ENCODE measurements at places on chromosomes 2 and 18.
A peak's percentile ranks its signal among the peaks of the same experiment; 100 is the strongest.

GRCh38 chr2:228541789-228542188 lies 360.3 kb upstream of the SPHKAP start:
- peak; percentile 64 for DNase-seq

DNA sequence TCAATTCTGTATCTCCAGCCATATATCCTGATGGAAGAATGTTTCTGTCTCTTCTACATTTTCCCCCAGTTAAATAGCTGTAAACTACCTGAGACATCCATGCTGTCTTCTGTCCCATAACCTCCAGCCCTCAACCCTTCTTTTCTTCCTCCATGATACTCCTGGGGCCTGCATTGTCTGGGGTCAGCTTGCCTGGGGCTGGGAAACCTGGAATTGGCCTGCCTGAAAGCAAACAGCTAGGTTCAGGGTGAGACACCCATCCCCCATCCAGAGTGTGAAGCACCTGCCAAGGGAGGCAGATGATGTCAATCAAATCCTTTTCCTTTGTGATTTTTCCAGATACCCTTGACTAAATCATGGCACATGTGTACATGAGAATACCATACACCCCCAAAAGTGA lies 313.7 kb upstream of the MGAT5 start:
- DNase-seq, result no peak

DNA sequence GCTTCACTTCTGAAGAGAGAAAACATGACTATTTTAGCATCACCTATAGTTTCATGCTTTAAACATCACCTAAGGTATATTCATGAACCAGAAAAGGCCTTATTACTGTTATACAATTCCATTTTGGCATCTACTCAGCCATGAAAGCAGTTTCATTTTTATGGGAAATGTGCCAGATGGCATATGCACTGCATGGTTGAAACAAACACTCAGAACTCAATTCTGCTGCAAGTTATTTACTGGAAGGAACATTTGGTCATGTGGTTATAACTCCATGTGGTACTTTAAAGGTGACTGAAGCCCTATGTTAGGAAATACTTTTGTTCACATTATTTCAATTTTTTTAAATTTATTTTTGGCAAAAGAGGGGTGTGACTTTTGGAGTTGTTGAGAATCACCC lies 287.5 kb upstream of the CRIM1 start:
- DNase-seq, result no peak

- peak; percentile 76 for DNase-seq
Measured at GRCh38 chr18:49174478-49174877, 223.7 kb upstream of the SMAD7 start.

GRCh38 chr18:74597034-74597661 lies 522 bp upstream of the ZNF407 start:
- peak; percentile 64 for DNase-seq

- peak; percentile 49 for DNase-seq
Measured at GRCh38 chr2:165645930-165646831, 147.9 kb downstream of the GALNT3 start.

DNA sequence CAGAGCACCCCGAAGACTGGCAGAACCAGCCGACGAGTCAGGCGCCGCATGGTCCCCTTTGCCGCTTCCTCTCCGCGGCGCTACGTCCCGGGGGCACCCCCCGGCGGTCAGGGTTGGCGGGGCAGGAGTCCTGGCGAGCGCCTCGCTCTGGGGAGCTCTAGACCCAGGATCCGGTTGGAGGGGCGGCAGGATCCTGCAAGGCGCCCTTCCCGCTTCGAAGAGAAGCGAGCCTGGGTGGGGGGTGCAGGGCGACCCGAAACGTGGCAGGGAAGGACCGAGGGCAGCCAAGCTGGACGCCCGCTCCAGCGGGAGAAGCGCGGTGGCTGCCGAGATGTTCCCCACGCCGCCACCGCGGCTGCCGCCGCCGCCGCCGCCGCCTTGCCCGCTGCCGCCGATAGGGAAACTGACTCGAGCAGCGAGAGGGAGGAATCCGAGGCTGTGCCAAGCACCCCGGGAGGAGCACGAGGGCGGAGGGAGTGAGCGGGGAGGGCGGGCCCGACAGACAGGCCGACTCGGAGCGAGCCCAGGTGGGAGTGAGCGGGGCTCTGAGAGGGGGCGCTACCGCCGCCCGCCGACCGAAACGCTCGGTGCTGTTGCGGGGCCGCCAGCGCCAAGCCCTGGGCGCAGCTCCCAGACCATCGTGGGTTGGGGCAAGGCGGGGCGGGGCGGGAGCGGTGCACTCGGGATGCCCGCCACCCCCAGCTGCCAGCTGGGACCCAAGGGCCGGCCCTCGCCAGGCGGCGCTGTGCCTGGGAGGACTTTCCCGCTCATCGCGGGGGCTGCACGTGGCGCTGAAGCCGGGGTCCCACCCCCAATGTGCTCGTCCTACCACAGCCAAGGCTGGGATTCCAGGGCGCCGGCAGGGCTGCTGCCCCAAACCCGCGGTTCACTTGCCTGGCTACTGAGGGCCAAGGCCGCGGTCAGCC lies at the start of gene GALNT14:
Gene GALNT14, minus strand, starts transcription at position 404 of the 926 bp plus-strand sequence. Its CDS starts 354 bp downstream, at position 50.
- DNase-seq, result peak; percentile 37

- DNase-seq, result no peak
Measured at GRCh38 chr2:241808721-241809382, at the start of gene NEU4. NEU4 (plus strand) TSS chr2:241809193; CDS start chr2:241814485, 5,292 bp downstream.

DNA sequence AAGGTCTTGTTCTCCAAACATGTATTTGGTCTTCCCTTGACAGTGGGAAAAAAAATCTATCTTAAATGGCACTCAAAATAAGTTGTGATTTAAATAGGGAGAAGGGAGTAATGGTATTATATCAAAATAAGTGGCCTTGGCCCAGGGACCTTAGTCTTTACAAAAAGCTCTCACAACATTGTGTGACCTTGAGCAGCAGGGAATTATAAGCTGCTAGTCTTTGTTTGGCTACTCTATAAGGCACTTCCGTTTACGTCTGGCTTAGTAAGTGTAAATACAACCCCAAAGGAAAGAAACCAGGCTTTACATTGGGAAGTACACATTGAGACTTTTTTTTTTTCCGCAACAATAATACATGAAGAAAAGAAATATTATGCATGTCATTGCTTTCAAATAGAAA lies 734.0 kb upstream of the LINC00305 start:
- DNase-seq, result no peak

- DNase-seq, result no peak
Measured at GRCh38 chr2:120398996-120399888, 53.3 kb downstream of the INHBB start.

DNA sequence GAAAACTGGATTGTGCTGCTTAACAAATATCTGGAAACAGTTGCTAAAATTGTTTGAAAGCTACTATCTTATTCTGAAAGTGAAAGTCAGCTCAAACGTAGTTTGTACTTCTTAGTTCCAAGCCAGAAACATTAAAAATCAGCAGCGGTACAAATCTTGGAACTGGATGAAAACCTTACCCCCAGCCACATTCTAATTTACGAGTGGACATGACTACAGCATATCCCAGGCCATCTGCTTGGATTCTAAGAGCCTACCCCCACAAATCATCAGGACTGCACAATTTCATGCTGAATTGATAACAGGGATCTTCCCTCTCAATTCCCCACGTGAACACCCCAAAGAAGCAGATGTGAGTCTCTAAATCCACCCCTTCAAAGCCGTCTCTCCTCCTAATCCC lies 158.7 kb upstream of the NCKAP5 start:
- peak; percentile 17 for DNase-seq

DNA sequence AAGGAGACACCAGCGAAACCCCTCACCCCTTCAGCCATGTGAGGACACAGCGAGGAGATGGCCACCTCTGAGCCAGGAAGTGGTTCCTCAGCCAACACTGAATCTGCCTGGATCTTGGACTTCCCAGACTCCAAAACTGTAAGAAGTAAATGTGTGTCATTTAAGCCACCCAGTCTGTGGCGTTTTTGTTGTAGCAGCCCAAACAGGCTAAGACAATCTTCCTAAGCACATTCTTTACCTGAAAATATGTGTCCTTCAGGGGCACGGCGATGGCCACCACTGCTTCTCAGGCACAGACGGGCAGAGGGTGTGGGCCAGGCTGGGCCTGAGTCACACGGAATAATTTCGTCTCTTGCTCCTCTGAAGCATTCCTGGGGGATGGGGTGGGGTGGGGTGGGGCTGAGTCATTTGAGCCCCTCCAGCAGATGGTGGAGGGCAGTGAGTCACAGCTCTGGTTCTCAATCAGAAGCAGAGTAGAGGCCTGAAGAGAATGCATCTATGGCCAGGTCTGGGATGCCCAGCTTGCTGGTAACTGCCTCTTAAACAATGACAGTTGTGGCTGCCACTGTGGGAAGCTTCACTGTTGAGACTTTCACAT lies 142.4 kb downstream of the CAPN13 start:
- DNase-seq, result peak; percentile 96

GRCh38 chr2:98545591-98545990 lies 62.7 kb downstream of the COA5 start:
- no peak for DNase-seq

- no peak for DNase-seq
Measured at GRCh38 chr2:31274401-31275075, 40.6 kb downstream of the EHD3 start.

GRCh38 chr2:211928201-211928600 lies 610.4 kb downstream of the ERBB4 start:
- no peak for DNase-seq

- DNase-seq, result peak; percentile 46
Measured at GRCh38 chr18:21897811-21898210, 157.2 kb downstream of the MIB1 start.

DNA sequence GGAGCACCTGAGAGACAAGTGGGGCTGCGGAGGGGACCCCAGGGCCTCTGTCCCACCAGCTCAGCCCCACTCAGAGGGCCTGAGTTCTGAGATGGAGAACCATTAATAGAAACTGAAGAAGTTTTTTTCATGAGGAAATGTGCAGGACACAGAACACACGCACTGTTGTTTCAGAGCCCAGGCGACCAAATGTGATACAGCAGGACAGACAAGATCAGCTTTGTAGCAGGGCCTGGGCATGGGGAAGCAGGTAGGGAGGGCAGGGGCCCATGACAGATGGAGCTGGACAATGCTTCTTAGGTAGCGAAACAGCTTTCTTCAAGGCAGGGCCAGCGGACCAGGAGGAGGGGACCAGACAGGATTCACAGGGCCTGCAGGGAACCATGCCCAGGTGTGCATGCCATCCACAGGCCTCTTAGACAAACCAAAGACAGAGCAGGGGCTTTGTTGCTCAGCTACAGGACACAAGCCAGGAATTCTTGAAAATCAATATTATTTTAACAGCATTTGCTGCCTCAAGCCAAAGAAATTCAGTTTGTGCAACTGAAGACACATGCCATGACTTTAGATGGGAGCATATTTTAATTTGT lies 252.8 kb upstream of the GYPC start:
- DNase-seq, result no peak

DNA sequence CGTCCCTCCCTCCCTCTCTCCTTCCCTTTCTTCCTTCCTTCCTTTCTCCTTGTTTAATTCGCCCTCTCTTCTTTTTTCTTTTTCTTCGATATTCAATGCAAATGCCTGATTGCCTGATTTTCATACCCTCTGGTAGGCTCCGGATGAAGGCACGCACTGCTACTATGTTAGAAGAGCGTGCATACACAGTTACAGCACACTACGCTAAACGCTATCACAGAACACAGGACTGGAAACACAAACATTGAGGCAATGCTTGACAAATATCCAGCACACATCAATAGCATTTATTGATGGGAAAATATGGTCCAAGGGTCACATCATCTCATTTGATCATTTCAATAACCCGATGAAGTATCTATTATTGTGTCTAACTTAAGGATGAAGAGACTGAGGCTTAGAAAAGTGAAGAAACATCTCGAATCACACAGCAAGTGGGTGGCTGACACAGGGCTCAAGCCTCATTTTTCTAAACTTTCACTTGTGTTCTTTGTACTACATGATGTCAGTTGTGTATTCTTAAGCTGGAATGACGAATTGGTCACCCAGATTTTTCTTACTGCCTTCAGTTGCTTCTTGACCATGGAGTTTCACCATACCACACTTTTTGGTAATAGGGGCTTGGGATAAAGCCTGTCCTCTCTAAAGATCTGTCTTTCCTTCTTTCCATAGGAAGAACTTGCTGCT lies 101.8 kb downstream of the TRIB2 start:
- DNase-seq, result no peak

GRCh38 chr2:180662521-180662920 lies 317.9 kb upstream of the UBE2E3 start:
- no peak for DNase-seq

DNA sequence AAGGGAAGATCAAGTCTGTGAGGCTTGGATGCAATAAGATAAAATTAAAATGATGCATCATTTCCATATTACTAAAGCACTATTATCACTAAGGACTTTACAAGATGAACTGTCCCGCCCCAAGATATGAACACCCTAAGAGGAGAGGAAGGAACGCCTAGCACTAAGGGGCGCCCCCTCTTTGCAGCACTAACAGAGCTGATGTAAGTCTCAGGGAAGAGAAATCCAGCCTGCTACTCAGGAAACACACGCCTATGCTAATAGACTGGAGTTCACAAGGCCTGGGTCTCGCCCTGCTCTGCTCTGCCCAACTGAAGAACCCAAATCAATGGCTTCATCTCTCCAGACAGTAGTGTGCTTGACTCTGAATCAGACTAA lies 6.1 kb downstream of the INO80C start:
- no peak for DNase-seq

DNA sequence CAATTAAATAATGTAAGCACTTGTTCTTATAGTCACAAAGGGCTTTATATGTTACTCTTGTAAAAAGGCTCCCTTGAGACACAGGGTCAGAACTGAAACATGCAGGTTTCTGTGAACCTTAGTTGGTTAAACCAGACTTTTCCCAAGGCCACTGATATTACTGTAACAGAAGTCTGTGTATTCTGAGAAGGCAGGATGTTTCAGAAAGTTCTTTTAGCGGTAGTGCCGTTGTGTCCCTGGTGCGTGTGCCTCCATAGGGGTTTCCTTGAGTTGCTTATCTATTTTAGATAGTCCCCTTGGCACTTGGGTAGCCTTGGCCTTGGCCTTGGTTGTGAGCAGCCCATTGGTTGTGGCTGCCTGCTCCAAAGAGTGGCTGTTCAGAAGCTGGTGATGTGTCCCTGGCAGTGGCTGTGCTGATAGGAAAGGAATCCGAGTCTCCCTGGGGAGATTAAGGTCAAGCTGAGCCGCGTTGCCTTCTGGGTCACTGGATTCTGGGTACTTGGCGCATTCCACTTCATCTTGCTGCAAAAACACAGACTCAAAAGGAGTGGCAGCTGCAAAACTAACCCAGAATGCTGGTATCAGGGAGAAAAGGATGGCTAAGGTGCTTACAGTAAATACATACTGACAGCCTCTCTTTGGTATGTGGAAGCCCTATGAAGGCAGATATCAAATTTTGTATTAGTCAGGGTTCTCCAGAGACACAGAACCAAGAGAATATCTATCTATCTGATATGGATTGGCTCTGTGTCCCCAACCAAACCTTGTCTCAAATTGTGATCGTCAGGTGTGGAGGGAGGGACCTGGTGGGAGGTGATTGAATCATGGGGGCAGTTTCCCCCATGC lies 69.7 kb downstream of the FHOD3 start:
- DNase-seq, result no peak

GRCh38 chr18:60895181-60895580 lies 438.0 kb upstream of the CDH20 start:
- no peak for DNase-seq

GRCh38 chr2:12282780-12283695 lies 433.7 kb upstream of the TRIB2 start:
- DNase-seq, result no peak

GRCh38 chr18:986051-986450 lies 81.4 kb downstream of the ADCYAP1 start:
- DNase-seq, result no peak

Data from fibroblast of upper back skin (primary cell).